NCI-H446 treated with DMSO at 0.1 percent for 48 hours (cell line): ENCODE measurements at places on chromosomes 2 and 18.

- DNase-seq, result no peak
Observed at GRCh38 chr2:235611756-235612155, 117.9 kb downstream of the AGAP1 start.

DNA sequence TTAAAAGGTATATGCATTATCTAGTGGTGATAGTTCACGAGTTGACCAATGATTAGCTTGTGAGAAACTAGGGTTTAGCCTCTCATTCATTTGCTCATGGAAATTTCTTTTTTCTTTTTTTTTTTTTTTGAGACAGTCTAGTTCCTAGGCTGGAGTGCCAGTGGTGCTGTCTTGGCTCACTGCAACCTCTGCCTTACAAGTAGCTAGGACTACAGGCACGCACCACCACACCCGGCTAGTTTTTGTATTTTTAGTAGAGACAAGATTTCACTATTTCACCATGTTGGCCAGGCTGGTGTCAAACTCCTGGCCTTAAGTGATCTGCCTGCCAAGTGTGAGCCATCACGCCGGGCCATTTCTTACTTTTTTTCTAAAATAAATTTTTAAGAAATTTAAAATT is 14.0 kb downstream of the KDM3A start:
- no peak for DNase-seq

DNA sequence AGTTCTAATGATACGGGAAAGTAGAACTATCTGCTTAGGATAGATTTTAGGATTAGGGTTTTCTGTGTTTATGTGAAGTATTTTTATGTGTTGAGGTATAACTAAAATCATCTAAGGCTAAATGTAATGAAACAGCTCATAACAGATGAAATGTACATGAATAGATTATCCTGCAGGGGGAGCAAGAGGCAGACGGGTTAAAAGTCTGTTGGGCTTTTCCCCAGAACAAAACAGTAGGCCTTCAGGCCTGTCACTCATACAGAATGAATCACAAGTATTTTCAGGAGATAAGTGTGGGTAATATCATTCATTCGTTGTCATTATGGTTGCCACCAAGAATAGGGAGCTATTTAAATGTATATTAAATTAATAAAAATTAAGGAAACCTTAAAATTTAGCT is 107.9 kb upstream of the IL1R2 start:
- DNase-seq, result no peak

DNA sequence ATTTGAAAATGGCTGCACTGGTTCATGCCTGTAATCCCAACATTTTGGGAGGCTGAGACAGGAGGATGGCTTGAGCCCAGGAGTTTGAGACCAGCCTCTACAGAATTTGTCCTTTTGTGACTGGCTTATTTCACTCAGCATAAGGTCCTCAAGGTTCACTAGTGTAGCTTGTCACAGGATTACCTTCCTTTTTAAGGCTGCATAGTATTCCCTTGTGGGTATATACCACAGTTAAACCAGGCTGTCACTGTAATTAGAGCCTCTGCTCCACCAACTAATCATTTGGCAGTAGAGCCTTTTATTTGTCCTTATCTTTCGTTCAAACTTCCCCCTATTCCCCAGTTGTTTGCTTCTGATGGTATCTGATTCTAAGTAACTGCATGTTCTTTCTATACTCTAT is 50.4 kb upstream of the SELENOI start:
- no peak for DNase-seq

DNA sequence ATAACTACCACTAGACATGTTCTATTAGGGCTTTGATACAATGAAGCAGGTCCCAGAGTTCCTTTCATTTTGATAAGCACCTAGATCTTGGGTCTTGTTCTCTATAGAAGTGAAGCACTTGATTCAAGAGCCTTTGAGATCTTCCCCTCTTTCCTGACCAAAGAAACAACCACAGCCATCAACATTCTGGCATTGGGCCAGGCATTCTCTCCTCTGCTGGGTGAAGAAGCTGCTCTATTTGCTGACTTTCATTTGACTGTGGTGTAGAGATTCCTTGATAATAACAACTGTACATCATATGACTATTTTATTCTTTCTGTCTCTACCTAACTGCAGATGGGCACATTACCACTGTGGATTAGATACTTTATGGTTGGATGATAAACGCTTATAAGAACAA is 96.6 kb upstream of the LYPD1 start:
- DNase-seq, result no peak

- no peak for DNase-seq
Observed at GRCh38 chr18:77969972-77970371, 720.3 kb downstream of the GALR1 start.

GRCh38 chr2:214545898-214546542 is 135.2 kb downstream of the VWC2L start:
- DNase-seq, result no peak

GRCh38 chr18:35973650-35974049 is 1.2 kb downstream of the RMP24 start:
- DNase-seq, result no peak
